ENCODE measurements at places on chromosomes 2 and 18. TPM values are rescaled to one million over a fixed set of nuclear protein-coding genes. Genes with fewer than 3 reads are reported as not detected.

The CCDC102B gene
- 0.89 TPM for total RNA-seq

The TFCP2L1 gene
- 1.5 TPM for total RNA-seq

- no peak for DNase-seq
Measured at GRCh38 chr2:36163520-36164254, 191.9 kb upstream of the CRIM1 start.

DNA sequence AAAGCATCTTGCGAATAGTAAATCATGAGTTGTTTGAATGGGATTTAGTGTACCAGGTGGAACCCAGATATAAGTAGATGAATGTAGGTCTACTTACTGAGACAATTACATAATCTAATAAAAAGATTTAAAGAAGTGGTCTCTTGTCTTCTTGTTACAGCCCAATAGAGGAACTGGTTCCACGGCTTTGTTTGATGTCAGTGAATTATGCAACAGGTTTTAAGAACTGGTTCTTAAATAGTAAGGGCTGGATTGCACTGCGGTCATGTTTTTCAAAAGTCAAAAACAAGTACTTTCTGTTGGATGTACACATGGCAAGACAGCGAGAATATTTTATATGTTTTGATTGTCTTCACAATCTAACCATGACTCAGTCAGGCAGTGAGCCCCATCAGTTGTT, 15.4 kb upstream of the SLC9A2 start:
- no peak for DNase-seq

DNA sequence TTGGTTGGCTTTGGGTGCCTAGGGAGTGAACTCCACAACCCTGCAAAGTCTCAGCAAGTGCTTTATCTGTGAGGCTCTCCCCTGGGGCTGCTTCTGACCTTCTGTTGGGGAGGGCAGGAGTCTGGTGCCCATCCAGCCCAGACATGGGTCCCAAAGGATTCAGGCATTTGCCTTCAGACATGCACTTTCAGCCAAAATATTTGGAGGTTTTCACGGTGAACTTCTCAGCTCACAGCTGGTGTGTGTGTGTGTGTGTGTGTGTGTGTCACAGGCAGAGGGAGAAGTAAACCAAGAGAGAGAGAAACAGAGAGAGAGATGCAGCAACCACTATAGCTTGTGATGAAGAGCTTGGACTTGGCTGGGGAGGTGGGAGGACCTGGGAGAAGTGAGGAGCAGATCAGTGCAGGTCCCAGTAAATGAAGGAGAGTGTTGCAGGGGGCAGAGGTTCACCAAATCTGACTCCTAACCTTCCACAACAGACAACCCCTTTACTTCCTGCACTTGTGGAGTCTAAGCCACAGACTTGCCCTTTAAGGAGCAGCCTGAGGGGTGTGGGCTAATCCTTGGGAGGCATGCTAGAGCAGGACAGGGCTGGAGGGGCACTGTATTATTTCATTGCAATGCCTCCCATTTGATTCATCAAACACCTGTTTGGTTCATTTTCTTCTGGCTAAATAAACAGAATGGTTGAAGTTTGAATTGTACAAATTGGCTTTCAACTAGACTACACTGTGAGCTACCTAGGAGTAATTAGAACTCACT, 14.1 kb downstream of the SLC9A4 start:
- no peak for DNase-seq

- DNase-seq = no peak
Measured at GRCh38 chr2:234463626-234464290, 33.1 kb downstream of the ARL4C start.

GRCh38 chr2:240512109-240512485, 45.7 kb downstream of the ANKMY1 start:
- DNase-seq = peak; percentile 21

DNA sequence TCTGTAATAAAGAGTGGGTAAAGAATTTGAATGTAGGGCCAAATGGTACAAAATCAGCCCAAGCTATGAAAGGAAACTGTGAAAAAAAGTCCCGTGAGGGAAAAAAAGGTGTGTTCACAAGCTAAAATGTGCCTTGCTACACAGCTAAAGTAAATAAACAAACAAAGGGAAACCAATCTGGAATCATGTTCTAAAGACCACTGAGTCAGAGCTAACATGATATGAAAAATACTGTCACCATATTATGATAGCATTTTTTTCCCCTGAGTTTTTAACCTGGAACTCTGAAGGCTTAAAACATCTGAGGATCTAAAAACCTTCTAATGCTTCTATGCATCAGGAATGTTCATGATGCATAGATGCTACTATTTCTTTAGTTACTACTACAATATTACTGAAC, 58.8 kb downstream of the SCN1A start:
- DNase-seq = no peak

- DNase-seq = no peak
Measured at GRCh38 chr2:201144101-201145051, 28.4 kb downstream of the CFLAR start.

DNA sequence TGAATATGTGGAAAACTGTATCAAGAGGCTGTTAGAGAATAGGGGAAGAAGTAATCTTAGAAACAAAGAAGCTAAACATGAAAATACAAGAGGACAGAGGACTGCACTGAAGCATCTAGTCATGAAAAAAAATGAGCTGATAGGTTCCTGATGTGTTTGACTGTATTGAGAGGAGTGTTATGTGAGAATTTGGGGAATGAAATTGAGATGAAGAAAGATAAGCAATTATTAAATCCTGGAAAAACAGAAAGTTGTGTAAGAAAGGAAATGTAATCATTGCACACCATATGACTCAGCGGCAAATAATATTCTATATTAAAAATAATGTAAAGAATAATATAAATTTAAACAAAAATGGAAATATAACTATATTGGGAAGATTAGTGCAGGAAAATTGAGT, 71.2 kb downstream of the SEMA4F start:
- no peak for DNase-seq

- DNase-seq = no peak
Measured at GRCh38 chr2:15729709-15730544, 138.3 kb downstream of the DDX1 start.

GRCh38 chr2:46716927-46717326, 198.7 kb downstream of the MCFD2 start:
- DNase-seq = no peak
